NCI-H1694 (cell line): ENCODE measurements at places on chromosomes 5 and 9.

- no peak for DNase-seq
These were observed 16.1 kb downstream of the GSN start for GRCh38 chr9:121283856-121284732.

DNA sequence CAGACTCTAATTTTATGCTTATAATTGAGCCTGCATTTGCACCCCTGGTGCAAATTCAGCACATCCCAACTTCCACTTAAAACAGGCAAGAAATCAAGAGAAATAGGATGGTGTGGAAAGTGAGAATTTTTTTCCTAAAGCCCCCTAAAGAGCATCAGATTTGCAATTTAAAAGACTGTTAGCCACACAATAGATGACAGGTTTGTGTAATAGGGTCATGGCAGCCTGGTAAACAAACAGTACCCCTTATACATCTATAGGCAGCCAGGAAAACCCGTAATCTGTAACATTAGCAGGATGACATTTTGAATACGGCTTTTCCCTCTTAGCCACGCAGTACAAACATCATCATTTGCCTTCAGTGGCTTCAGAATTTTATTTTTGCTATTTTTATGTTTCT, 17.2 kb downstream of the EBF1 start:
- DNase-seq, result peak; percentile 21

GRCh38 chr5:78879516-78879915, 105.6 kb downstream of the ARSB start:
- no peak for DNase-seq

DNA sequence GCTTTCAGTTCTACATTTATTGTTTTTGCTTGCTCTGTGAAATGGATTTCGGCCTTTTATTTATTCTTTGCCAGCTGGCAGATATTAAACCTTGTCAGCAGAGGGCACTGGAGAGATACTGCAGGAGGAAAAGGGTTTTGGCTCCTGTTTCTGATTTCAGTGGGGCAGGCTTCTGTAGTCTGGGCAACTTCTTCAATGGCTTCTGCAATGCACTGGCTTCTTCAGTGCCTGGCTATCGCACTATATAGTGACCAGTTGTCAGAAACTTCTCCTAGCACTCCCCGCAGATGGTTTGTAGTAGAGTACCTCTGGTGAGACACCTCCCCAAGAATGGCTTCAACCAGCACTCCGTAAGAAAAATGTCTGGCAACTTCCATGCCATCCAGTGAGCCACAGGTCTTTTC, 3.2 kb upstream of the NFX1 start:
- peak; percentile 66 for DNase-seq

DNA sequence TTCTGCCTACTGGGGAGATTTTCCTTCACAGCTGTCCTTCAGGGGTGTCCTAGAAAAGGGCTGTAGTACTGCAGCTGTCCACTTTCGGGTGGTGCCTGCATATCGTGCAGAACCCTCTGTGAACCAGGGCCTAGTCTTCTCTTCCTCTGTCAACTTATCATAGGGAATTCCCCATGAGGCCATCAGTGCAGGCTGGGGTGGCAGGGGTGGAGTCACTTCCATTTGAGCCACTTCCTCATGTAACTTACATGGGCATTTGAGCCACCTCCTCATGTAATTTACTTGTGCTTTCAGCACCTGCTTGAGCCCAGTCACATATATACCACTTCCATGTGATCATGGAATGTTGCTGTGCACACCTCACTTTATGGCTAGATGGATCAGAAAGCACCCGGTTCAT, 742.0 kb upstream of the RGMB start:
- DNase-seq, result no peak

DNA sequence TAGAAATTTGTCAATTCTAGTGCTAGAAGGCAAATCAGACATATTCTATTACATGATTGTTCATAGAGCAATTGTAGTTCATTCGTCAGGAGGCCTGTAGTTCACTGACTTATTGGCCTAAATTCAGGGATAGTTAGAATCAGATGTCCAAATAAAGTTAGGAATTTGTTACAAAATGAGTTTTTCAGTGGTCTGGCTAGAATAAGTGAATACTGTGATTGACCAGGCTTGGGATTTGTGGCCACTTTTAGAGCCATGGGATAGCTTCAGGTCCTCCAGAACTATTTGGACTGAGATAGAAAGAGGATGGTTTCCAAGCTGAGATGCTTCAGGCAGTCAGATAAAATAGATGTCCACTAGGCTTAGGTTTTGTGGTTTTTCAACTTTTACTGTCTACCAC, 199.1 kb upstream of the MPDZ start:
- DNase-seq, result no peak
